ENCODE measurements at places on chromosomes 11 and 22.

GRCh38 chr11:80065086-80065485 is 624.3 kb upstream of the TENM4 start:
- no peak for DNase-seq

- DNase-seq: peak; percentile 83
Measured at GRCh38 chr11:100687630-100688395, 725 bp downstream of the ARHGAP42 start.

DNA sequence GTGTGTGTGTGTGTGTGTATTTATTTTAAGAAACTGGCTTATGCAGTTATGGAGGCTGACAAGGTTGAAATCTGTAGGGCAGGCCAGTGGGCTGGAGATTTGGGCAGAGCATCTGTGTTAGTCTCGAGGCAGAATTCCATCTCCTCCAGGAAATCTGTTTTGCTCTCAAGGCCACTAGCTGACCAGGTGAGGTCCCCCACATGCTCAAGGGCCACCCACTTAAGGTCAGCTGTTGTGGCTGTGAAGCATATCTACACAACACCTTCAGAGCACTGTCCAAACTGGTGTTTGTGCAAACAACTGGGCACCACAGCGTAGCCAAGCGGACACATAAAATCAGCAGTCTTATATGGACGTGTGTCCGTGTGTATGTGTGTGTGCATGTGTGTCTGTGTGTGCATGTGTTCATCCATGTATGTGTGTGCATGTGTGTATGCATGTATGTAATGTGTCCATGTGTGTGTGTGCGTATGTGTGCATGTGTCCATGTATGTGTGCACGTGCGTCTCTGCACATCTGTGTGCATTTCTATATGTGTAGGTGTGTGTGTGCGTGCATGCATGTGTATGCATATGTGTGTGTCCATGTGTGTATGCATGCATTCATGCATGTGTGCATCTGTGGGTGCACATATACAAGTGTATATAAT is 400.9 kb downstream of the BRD1 start:
- no peak for DNase-seq

GRCh38 chr22:46071451-46072109 is 78.7 kb upstream of the PPARA start:
- DNase-seq: peak; percentile 87

- no peak for DNase-seq
Measured at GRCh38 chr22:31490496-31490925, 869 bp upstream of the EIF4ENIF1 start.

DNA sequence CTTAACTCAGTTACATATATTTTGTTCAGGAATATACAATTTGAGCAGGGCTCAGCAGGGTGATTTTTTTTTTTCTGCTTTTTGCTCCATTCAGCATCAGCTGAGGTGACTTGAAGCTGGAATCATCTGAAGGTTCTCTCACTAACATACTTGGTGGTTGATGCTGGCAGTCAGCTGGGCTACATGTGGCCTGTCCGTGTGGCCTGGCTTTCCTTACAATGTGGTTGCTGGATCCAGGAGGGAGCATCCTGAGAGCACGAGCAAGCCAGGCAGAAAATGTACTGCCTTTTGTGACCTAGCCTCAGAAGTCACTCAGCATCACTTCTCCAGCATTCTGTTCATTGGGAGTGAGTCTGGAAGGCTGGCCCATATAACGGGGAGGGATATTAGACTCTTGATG is 151.6 kb upstream of the E2F8 start:
- no peak for DNase-seq

DNA sequence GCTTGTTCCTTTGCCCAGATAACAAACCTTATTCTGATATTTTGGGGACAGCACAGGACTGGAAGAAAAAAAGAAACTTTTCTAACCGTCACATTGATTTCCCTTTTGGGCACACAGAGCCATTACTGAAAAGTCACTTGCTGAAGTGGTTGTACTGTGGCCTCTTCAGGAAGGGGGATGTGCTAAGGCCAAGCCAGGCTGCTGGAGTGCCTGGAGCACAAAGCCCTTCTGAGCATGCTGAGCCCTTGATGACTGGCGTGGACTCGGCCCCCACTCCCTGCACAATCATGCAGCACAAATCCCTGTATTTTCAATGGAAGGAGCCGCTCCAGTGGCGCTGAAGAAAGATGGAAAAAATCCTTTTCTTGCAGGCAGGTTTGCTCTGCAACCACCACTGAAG is 164.2 kb downstream of the NTM start:
- no peak for DNase-seq

DNA sequence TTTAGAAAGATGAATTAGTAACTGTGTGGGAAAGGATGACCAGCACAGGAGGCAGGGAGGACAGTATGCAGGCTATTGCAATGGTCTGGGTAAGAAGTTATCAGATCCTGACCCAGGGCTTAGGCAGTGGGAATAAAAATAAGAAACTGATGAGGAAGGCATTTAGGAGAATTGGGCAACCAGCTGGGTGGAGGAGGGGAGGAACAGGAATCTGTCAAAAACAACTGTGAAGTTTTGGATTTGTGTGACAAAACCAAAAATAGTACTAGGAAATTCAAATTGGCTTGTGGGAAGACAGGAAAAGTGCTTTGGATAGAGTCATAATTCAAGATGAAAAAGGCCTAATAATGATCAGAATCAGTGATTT is 27.9 kb downstream of the MMP13 start:
- DNase-seq: no peak

DNA sequence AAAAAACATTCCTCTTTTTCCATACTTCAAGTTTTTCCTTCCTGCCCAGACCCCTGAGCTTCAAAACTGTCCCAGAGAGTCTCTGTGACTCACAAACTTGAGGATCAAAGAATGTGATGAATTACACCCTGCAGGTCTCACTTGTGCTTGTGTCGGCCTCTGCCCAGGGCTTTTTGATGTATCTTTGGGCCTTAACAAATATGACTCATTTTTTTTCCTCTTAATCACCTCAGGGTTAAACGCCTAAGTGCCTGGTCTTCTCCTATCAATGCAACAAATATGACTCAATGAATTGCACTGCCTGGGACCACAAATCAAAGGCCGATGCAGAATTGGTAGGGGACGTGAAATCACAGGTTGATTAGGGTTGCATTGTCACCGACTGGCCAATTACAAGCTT is 267.7 kb downstream of the LARGE1 start:
- no peak for DNase-seq

DNA sequence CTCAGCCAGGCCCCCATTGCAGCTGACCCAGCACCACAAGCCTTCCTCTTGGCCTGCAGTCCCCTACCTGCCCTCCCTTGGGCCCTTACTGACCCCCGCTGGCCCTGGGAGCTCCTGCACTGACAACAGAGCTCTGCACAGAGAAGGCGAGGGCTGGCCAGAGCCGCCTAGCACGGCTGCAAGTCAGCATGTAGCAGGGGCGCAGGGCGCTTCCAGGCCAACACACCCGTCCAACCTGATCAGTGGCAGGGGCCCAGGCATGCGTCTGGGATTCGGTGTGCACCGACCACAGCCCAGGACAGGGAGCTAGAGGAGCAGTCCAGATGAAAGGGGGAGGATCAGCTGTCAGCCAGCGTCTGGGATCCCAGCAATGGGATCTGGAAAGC is 7.6 kb downstream of the WNT7B start:
- no peak for DNase-seq

DNA sequence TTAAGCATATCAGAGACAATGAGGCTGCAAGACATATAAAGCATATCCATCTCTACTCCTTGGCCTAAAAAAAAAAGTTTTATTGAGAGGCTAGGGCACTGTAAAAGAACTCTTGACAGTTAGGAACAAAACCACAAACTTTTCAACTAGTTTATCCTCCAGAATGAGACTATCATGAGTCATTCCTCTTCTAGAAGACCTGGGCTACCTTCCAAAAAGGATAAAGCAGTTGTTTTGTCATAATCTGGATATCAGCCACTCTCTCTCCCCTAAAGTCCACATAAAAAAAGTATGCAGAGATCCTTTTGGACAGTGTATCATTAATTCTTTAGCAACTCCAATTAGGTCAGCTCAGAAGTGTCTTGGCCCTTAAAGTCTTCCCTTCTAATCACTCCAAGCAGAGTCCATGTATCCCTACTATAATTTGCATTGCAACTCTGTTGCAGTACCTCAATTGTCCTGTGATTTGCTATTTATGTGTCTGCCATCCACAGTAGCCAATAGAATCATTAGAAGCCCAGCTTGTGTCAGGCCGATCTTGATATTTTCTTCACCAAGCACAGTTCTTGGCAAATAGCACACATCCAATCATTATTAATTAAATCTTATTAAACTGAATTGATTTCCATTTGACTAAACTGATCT is 10.4 kb downstream of the OR51T1 start:
- DNase-seq: no peak

GRCh38 chr11:101915791-101916291 is 481 bp downstream of the ANGPTL5 start:
- DNase-seq: no peak

DNA sequence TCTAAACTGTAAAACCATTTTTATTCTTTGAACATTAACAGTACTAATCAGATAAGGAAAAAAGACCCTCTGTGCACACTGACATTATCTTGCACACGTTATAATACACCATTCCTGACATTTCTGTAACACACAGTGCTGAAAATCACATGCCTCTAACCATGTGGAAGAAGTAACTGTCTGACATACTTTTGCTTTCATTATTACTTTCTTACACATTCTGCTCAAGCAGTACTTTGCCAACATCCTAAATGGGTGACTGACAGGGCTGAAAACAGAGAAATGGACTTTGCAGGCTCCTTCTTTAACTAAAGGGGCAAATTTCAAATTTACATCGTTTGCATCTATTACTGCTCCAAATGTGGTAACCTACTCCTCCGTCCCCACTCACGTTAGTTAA is 22.8 kb upstream of the TP53AIP1 start:
- no peak for DNase-seq

DNA sequence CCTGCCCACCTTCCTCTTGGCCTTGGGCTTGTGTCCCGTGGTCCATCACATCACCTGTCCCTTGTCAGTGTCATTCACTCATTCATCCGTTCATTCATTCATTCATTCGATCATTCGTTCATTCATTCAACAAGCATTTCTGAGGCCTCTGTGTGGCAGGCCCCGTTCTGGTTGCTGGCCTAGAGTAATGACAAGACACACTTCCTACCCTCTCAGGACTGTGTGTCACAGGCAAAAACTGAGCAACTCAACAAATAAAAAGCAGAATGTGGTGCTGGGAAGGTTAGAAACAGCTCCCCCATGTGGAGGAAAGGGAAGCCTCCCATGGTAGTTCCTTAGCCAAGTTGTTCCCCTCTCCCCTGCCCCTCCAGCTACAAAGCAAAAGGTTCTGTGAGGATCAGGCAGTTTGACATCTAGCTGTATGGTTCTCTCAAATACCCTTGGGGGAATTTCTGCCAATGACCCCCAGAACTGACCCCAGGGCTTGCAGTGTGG is 1.6 kb upstream of the OMP start:
- no peak for DNase-seq

DNA sequence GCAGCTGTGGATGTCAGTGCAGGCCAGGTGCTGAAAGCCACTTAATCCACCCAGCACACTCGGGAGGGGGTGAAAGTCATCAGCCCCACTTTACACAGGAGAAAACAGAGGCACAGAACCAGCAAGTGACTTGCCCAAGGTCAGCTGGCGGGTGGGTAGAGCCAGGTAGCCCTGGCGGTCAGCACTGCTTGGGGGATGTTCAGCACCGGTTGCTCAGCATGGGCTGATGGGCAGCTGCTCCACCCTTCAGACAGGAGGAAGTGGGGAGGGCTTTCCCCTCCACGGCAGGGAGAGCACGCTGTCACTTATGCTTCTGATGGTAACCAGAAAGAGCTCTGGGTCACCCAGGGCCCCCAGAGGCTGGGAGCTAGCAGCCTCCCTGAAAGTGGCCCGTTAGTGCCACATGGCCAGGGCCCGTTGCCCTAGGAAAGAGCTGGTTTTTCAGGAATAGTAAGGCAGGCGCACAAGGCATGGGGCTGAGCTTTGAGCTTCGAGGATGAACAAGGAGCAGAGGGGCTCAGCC is 417.9 kb downstream of the CTTN start:
- DNase-seq: no peak

DNA sequence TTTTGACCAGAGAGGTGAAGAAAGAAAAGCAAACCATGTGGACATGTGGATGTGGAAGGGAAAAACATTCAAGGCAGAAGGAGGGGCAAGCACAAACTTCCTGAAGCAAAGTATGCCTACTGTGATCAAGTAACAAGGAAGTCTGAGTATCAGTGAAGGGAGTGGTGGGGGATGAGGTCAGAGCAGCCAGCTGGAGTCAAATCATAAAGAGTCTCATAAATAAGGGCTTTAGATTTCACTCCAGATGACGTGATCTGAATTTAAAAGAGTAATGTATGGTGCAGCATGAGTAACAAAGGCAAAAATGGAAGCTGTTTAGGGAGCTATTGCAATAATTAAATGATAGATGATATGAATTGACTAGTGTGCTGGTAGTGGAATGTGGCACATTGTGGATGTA is 665.4 kb upstream of the CCDC90B start:
- no peak for DNase-seq

GRCh38 chr11:1205987-1206331 is 16.9 kb upstream of the MUC5B start:
- DNase-seq: no peak

DNA sequence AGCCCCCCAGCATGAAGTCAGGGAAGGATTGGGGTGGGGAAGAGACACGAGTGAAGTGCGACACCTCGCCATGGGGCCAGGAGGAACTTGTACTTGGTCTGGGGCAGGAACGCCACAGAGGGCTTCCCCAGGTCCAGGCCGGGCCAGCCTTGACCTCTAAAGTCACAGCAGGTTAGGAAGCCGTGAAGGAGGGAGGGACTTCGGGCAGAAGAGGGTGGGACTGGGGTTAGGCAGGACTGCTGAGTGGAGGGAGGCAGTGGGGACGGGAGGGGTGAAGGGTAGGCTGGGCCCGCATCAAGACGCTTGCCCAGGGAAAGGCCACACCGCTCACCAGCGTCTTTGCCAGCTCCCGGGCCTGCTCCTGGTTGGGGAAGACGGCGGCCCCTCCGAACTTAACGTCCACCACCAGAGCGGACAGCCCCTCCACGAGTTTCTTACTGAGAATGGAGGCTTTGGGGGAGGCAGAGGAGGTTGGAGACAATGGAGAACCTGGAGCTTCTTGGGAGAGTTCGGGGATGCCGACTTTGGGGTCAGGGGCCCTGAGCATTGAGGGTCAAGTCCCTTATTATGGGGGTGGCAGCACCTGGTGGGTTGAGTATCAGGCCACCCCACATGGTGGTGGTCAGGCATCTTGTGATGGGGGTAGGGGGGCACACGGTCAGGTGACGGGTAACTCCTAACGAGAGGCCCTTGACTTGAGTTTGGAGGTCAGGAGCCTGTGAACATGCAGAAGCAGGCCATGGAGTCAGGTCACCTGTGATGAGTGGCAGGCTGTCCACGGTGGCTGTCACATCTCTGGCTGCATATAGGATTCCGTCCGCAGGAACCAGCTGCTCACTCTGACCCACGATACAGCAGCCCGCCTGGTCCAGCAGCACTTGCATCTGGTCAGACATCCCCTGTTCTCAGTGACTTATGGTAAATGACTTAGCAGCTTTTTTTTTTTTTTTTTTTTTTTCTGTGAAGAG is 1.7 kb upstream of the SCO2 start:
- DNase-seq: no peak

DNA sequence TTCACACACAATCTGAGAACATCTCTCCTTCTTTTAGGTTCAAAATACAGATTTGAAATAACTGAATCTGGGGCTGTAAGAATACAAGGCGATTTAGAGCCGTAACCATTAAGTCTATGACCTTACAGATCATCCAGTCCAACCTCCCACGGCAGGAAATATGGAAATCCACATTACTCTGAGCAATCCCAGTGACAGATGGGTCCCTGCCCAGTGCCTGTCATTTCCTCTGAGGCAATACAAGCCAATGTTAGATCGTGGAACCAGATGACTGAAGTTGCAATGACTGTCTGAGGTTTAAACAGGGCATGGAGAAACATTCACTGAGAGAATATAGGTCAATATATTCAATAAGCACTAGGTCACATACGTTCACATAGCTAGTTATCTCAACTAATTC is 77.4 kb upstream of the OR5AK2 start:
- DNase-seq: no peak
